Activated CD4-positive, alpha-beta T cell treated with anti-CD3 and anti-CD28 coated beads, Interleukin-2, amount 50 U/mL, for 1 hour (primary cell): ENCODE measurements at places on chromosomes 1 and 21.

DNA sequence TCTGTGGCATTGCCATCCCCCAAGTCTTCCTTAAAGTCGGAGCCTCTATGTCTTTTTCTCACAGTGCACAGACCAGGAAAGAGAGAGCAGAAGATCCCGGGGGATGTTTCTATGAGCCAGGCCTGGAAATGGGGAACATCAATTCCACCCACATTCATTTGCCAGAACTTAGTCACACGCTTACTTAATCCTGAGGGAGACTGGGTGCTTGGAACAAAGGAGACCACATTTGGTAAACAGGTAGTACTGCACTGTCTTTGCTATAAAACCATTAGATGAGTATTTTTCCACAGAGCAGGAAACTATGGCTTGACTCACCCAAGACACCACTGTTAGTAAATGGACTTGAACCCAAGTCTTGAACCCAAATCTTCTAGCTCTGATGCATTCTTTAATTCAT lies 60.7 kb upstream of the CTTNBP2NL start:
- DNase-seq, result no peak

DNA sequence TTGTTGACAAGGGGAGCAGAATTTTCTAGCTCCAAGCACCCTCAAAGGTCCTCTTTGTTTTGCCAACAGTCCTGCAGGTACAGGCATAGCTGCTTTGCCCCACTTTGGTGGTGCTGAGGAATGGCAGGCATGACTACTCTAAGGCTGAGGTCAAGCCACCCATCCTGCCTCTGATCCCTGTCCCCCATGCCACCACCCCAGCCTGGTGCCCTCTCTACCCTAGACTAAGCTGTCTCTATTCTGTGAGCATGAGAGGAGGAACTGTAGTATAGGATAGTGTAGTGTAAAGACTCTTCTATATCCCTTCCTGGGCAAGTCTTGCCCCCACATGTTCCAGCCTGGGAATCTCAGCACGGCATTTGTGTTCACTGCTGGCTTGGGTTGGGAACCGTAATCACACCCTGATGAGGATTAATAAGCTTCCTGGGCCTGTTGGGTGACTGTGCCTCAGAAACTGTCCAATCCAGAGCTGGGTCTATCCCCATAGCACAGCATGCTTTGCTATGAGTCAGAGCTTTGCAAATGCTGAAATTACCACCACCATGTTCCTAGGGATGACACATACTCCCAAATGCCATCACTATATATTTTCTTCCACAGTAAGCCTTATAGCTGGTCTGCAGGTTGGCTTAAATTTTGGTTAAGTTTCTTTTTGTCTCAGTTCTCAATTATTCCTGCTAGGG lies 105.7 kb upstream of the PPP2R5A start:
- DNase-seq, result no peak

- no peak for DNase-seq
Observed at GRCh38 chr1:228837817-228838716, 102.8 kb downstream of the RHOU start.

DNA sequence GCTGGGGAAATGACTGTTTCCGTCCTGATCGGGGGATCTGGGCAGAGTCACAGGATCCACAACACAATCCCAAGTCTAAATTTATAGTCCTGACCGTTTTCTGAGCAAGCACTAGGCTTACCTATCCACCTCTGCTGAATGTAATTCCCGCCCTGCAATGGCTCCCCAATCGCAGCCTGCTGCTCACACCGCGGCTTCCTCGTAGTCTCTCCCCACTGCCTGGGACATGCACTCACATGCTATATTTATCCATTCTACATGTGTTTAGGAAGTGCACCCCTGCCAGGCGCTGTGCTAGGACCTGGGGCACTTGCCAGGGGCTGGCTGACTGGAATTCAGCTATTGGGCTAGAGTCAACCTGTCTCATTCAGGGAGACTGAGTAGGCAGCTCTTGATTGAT lies 246.6 kb upstream of the CSF3R start:
- DNase-seq, result no peak

DNA sequence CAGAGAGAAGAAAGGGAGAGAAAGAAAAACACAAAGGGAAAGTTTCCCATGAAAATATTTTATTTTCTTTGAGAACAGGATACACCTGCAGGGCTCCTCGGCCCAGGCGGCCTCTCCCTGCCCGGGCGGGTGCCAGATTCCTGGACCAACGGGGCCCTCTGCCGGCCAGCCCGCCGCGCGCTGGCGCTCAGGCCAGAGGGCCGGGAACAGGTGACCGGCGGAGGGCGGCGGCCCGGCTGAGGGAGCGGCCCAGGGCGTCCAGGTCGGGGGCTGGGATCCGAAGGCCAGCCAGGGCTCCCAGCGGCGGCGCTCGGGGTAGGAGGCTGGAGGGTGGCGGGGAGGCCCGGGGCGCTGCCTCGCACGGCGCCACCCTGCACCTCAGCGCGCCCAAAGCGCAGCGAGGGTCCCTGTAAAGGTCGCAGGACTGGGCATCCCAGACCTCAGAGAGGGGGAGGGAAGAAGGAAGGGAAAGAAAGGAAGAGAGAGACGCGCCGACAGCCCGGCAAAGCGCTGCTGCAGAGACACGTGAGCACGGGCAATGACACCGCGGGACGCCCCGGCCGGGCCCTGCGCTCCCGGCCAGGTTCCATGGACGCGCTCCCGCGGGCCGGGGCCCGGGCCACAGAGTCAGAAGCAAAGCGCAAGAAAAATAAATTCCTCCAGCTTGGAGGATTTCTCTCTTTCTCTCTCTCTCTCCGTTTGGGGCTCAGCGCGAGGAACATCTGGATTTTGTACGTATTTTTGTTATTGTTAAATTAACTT lies 927 bp downstream of the WNT9A start:
- DNase-seq, result peak; percentile 52

DNA sequence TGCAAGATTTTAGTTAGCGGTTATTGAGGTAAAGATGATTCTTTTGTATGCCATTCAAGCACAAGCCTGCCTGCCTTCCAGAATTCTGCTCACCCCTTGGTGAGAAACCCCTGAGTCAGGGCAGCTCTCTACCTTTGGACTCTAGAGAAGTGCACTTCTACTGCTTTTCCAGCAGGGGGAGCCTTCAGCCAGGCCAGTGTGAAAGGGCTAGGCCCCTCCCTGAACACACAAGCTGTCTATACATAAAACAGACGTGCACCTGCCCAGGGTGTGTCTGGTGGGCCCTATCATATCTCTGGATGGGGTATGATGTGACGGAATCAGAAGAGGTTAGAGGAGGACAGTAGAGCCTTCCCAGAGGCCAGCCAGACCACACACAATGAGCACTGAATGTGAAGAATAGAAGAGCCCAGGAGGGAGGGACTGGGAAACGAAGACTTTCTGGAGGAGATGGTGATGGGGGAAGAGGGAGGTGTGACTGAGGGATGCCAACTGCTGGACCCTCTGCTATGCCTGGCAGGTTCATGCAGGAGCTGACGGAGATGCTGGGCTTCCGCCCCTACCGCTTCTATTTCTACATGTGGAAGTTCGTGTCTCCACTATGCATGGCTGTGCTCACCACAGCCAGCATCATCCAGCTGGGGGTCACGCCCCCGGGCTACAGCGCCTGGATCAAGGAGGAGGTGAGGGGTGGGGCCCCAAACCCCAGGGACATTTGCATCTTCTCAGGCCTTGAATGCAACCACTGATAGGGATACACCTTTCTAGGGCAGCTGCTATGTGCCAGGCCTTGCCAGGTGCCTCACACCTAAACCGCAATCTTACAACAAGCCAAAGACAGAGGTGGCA lies 13.0 kb upstream of the KCNC4 start:
- DNase-seq, result peak; percentile 46

DNA sequence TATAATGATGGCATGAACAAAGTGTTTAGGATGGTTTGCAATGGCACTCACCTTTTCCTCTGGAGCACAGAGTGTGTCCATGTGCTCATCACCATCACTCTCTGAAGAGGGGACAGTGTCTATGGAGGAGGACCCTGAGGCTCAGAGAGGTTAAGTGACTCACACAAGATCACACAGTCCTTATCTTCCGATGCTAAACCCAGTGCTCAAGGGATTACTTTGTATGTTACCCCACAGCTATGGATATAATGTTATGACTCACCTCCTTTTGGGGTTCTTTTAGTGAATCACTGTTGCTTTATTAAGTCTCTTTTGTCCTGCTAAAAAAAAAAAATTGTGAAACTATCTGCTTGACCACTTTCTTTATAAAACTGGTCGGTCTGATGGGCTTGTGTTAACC lies 67.6 kb downstream of the TENT5C start:
- DNase-seq, result no peak

DNA sequence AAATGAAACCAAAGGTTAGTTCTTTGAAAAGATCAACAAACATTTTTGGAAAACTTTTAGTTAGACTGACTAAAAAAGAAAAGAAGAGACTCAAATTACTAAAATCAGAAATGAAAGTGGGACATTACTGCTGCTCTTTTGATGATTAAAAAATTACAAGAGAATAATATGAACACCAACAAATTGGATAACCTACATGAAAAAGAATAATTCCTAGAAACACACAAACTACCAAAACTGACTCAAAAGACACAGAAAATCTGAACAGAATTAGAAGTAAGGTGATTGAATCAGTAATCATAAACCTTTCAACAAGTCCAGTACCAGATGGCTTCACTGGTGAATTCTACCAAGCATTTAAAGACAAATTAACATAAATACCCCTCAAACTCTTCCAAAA lies 5.6 kb downstream of the KIFAP3 start:
- DNase-seq, result no peak

GRCh38 chr1:54221867-54222484 lies 22.0 kb downstream of the MRPL37 start:
- no peak for DNase-seq
